ENCODE measurements at places on chromosomes 5 and 9.

DNA sequence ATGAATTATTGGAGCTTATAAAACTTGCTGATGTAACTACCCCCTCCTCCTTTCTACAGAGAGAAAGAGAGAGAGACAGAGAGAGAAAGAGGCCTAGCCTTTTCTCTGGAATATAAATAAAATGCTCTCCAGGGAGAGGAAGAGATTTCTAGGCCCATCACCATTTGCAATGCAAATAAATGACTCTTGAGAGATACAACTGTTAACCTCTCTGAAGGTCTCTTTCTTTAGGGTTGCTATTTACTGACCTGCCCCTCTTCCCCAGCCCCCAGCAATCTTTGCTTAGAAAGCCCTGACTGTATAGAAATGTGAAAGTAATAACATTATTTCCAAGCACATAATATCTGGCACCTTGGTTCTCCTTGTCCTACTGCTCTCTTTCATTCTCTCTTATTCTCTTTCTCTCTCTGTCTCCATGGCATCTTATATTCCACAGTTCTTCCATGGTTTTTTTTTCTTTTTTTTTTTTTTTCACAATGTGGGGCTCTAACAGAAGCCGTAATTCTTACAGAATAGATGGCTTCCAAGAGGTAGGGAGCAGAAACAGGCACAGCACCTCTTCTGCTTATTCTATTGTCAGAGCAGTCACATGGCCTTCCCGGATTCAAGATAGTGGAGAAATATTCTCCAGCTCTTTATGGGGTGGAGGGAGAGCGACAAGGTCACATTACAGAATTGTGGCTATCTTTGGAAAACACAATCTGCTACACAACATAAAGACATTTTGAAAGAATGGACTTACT is 1087.9 kb upstream of the NUDT12 start:
- no peak for DNase-seq

DNA sequence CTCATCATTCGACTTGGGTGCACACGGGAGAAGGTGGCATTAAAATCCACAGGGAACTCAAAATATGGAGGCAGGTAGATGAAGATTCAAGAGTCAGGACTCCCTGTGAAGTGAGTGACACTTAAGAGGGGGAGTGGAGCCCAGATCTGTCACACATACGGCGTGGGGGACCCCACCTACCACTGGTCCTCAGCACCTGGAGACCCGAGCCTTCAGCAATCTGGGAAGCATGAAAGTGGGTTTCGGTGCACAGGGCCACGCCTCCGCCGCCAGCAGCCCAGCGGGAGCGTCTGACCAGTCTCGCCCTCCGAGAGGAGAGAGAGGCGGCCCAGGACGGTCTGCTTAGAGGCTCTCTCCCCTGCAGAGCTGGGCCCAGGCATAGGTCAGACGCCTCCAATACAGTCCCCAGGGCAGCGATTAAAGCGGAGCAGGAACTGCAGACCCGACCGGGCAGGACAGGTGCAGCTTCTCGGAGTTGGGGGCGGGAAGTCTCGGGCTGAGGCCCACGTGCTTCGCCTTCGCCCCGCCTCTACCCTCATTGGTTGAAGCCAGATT is 639 bp upstream of the SLC2A8 start:
- no peak for DNase-seq

- no peak for DNase-seq
These were observed 162.7 kb downstream of the ZNF608 start for GRCh38 chr5:124583469-124584350.

DNA sequence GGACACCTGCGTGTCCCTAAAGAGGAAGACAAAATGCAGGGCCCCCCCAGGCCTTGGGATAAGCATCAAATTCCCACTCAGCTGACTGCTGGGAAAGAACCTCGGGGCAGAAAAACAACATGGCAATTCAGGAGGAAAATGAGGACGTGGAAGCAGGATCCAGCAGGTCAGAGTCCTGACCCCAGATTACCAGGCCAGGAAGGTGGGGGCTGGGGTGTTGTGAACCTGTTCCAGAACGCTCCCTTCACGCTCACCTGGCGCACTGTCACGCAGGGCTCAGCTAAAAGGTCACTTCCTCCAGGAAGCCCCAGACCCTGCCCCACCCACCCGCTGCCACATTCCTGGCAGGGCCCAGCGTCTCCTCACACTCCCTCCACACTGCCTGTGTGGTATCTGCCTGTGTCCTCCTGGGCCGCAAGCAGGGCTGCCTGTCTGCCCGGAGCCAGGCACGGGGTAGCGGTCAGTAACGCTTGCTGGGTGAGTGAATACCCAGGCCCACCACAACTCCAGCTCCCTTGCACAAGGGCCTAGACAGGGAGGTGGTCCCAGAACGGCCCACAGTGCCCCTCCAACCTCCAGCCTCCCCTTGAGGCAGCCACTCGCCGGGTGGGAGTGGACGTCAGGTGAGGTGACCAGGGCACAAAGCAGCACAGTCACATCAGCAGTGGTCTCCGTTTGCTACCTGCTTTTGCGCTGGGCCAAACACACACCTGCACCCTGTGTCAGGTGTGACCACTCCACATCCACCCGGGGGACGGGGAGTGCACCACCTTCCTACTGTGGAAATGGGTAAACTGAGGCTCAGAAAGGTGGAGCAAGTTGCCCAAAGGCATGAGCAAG is 18.1 kb downstream of the VAV2 start:
- no peak for DNase-seq

GRCh38 chr9:19533373-19533772 is 124.6 kb downstream of the ACER2 start:
- no peak for DNase-seq

- no peak for DNase-seq
These were observed 43.2 kb upstream of the IL7R start for GRCh38 chr5:35813521-35813920.

DNA sequence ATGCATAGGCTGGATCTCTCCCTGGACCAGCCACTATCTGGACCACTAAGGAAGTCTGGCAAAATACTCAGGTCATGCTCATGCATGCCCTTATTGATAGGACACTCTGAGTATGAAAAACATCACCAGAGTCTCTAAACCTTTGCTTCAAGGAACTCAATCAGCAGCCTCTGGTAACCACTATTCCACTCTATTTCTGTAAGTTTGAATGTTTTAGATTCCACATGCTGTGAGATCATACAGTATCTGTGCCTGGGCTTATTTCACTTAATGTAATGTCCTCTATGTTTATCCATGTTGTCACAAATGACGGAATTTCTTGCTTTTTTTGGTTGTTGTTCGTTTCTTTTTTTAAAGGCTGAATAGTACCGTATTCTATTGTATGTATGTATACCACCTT is 68.3 kb downstream of the TARS1 start:
- DNase-seq: no peak

- no peak for DNase-seq
These were observed 169.8 kb downstream of the SEMA6A start for GRCh38 chr5:116404792-116405191.

DNA sequence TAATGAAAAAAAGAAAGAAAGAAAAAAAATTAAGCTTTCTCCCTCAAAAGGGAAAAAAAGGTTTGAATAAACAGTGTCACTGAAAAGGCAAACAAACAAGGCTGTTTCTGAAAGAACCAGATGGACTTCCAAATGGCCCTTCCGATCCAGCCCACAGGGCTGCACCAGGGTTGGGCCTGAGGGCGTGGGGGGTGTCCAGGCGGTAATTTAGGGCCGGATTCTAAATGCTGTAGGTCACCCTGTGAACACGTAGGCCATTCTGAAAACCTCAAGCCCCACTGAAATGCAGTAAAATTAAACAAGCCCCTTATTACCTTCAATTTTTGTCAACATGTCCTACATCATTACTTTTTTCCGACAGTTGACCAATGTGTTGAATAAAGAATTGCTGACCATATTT is 132.1 kb downstream of the HSD17B3 start:
- no peak for DNase-seq

- DNase-seq: no peak
These were observed 65.8 kb upstream of the SUB1 start for GRCh38 chr5:32519508-32519907.

GRCh38 chr5:32168460-32169033 is 5.6 kb downstream of the GOLPH3 start:
- DNase-seq: no peak

DNA sequence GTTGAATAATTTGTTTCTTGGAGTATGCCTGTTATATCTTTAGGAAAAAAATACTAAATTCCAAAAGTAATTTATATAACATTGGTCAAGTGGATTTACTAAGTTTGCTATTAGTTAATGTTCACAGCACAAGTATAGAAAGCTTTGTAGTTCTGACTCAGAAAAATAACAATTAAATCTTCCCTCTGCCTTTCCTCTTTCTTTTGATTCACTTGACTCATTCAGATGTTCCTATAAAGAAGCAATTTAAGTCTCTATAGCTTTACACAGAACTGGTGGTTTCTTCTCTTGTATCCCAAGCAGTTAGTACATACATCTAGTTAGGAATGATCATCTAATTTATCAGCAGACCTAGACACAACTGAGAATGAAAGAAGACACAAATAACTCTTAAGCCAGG is 4.5 kb upstream of the CDC42SE2 start:
- no peak for DNase-seq

DNA sequence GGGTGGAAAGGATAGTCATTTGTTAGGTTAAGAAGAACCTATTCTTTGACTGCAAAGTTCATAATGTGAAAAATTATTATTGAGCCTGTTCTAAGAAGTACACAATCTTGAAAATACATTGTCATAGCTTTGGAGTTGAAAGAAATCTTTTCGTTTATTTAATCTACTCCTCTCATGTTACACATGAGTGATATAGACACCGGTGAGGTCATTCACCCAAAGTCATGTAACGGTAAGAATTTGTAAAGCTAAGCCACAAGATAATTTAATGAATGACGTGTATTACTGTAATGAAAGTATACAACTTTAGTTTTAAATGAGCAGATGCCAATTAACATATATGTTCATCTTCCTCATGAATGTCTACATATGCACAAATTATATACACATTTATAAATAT is 284.1 kb upstream of the PDE4D start:
- no peak for DNase-seq

- no peak for DNase-seq
These were observed 4.6 kb upstream of the PHYHD1 start for GRCh38 chr9:128916204-128916603.

DNA sequence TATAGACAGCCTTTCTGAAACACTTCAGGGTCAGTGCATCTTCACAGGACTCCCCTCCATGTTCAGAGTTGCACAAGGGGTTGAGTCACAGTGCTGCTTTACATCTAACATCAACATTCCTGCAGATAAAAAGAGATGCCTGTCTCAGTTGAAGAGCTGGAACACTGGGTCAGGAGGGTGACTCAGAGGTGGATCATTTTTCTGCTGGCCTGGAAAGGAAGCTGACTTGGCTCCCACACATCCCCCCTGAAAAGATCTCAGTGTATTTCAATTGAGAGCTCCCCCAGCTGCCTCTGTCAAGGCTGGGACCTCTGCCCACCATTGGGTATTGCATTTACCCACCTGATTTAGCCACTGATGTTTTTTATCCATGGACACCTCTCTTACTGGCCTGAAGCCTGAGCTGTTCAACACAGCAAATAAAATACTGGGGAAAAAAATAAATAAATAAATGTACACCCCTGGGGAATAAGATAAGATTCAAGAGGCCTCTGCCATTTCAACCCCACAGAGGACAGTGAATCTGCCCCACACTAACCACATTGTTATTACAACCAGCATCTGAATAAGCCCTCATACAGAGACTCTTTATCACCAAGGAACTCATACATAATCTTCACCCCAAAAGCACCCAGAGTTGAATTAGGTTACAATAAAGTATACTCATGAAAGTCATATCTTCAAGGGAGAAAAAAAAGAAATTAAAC is 716.4 kb downstream of the SEMA5A start:
- no peak for DNase-seq

- no peak for DNase-seq
These were observed 181.9 kb upstream of the GLRA1 start for GRCh38 chr5:152106571-152106970.

DNA sequence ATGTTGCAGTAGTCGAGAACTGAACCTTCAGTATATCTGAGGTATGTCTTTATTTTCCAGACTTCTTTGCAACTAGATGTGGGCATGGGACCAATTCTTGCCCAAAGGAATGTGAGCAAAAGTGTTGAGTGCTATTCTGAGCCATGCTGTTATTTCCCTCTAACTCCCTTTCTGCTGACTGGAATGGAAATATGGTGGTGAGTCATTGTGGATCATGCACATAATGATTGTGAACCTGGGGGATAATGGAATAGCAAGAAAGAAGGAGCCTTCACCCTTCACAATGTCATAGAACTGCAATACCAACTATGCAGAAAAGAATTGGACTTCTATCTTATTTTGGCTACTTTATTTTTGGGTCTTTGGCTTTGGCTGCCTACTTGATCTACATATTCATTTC is 10.3 kb upstream of the DOCK2 start:
- no peak for DNase-seq

Data from activated T-helper 1 cell treated with Interleukin-2 at 50 U/mL for 16 hours (primary cell).